ENCODE measurements at places on chromosomes 2 and 18.

DNA sequence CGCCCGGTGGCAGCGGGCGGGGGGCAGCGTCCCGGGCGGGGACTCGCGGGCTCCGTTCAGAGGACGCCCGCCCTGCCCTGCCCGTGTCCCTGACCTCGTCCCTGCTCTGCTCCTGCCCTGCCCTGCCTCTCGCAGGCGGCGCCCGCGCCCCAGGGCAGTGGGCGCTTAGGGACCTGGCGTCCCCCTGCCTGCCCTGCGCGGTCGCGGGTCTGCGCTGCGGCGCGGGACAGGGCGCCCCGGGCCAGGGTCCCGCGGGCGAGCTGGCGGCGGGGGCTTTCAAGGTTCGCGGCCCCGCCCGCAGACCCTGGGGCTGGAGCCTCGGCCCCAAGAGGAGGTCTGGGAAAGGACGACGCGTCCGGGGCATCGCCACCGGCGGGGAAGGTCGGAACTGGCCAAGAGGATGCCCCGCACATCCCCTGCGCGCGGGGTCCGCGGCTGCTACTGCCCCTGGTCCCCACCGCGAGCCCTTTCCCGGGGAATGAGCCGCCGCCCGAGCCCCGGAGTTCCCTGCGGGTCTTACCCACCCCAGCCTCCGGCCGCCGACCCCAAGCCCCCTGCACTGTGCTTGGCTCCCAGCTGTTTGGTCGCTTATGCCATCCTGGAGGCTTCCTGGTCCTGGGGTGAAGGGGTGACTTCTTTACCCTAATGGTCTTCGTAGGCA, 679 bp downstream of the RNF144A start:
- no peak for DNase-seq
- peak overlapping the region; percentile 50 for H3K4me3 ChIP-seq
- no peaks in the 10 kb centered on the region for H3K36me3 ChIP-seq
- H3K27ac ChIP-seq = no peak overlapping the region

DNA sequence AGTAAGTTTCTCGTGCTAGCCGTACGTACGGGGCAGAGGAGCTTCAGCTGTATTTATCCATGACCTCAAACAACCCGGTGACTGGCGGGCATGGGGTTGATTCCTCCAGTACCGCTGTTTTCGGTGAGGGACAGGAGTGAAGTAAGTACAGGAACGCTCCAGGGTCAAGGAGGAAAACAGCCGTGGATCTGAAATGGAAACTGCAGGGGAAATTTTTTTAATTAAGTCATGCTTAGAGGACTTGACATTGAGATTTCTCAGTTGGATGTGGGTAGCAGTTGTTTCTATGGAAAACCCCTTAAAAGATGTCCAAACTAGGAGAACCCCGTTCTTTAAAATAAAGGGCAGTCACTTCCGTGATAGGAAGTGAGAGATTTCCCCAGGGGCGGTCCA, 1.2 kb downstream of the RAB12 start:
- peak overlapping the region; percentile 79 for H3K27ac ChIP-seq
- no peak for DNase-seq
- peak overlapping the region; percentile 98 for H3K4me3 ChIP-seq
- peaks cover 56% of the 10 kb centered on the region for H3K4me1 ChIP-seq
- no peaks in the 10 kb centered on the region for H3K27me3 ChIP-seq

DNA sequence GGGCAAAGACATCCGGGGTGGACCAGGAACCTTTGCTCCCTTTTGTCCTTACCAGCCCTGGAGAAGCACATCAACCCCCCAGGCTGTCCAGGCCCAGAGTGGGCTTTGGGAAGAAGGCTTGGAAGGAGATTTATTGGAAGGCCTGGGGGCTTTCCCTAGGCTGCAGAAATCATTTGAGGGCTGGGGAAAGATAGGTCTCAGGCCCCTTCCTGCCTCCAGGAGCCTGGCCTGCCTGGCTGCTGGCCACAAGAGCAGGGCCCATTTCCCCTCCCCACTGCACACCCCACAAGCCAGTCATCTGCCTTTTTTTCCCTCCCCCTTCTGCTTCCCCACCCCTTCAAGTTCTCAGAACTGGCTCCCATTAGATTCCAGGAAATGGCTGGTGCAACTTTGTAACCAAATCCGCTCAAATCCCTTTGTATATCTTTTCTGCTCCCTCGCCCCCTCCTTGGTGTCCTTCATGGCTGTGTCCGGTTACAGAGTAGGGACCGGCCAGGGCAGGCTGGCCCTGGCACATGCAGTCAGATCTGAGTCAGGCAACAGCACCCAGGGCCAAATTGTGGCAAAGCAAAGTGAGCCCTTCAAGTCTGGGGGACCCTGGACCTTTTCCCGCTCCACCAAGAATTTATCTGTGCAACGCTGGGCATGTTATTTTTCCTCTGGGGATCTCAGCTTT, 20.8 kb upstream of the TNP1 start:
- H3K4me3 ChIP-seq = no peak overlapping the region
- H3K27ac ChIP-seq = no peak overlapping the region
- no peaks in the 10 kb centered on the region for H3K27me3 ChIP-seq
- H3K36me3 ChIP-seq = no peaks in the 10 kb centered on the region

- DNase-seq = no peak
- no peaks in the 10 kb centered on the region for H3K4me1 ChIP-seq
- H3K27me3 ChIP-seq = no peaks in the 10 kb centered on the region
- H3K27ac ChIP-seq = no peak overlapping the region
These were observed 72.6 kb downstream of the PLEKHM3 start for GRCh38 chr2:207952564-207953345.

DNA sequence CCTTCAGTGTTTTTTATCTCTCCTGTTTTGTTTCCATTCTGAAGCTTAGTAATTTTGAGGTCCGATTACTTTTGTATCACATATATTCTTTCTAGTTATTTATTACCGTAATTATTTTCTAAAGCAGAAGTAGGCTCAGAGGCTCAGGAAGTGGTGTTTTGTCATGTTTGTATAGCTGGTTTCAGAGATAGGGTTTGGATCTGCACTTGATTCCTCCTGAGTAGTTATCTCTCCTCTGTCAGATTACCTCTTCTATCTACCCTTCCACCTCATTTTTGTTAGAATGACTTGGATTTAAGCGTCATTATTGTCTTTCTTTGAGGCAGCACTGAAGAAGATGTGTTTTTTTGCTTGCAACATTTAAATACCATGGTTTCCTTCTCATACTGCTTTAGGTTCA, 95.4 kb downstream of the MTA3 start:
- no peaks in the 10 kb centered on the region for H3K27me3 ChIP-seq
- DNase-seq = no peak
- no peak overlapping the region for H3K4me3 ChIP-seq
- no peaks in the 10 kb centered on the region for H3K4me1 ChIP-seq
- peaks cover 8% of the 10 kb centered on the region for H3K36me3 ChIP-seq
- no peak overlapping the region for H3K27ac ChIP-seq

GRCh38 chr2:30625276-30625675, 178.2 kb downstream of the LCLAT1 start:
- H3K27ac ChIP-seq = no peak overlapping the region
- H3K36me3 ChIP-seq = no peaks in the 10 kb centered on the region
- H3K4me3 ChIP-seq = no peak overlapping the region
- H3K4me1 ChIP-seq = no peaks in the 10 kb centered on the region
- DNase-seq = no peak

- peak; percentile 51 for DNase-seq
- peaks cover 88% of the 10 kb centered on the region for H3K4me1 ChIP-seq
- peak overlapping the region; percentile 99 for H3K27ac ChIP-seq
These were observed 179.2 kb downstream of the ACKR3 start for GRCh38 chr2:236748801-236749200.

GRCh38 chr2:27379383-27379835, 1.1 kb downstream of the ZNF513 start:
- H3K4me3 ChIP-seq = peak overlapping the region; percentile 57
- H3K27me3 ChIP-seq = no peaks in the 10 kb centered on the region
- no peaks in the 10 kb centered on the region for H3K4me1 ChIP-seq
- H3K36me3 ChIP-seq = peaks cover 17% of the 10 kb centered on the region

GRCh38 chr2:217743407-217743806, 259.4 kb downstream of the TNS1 start:
- no peak overlapping the region for H3K27ac ChIP-seq
- H3K36me3 ChIP-seq = no peaks in the 10 kb centered on the region
- H3K27me3 ChIP-seq = no peaks in the 10 kb centered on the region
- no peak overlapping the region for H3K4me3 ChIP-seq
- H3K4me1 ChIP-seq = no peaks in the 10 kb centered on the region

DNA sequence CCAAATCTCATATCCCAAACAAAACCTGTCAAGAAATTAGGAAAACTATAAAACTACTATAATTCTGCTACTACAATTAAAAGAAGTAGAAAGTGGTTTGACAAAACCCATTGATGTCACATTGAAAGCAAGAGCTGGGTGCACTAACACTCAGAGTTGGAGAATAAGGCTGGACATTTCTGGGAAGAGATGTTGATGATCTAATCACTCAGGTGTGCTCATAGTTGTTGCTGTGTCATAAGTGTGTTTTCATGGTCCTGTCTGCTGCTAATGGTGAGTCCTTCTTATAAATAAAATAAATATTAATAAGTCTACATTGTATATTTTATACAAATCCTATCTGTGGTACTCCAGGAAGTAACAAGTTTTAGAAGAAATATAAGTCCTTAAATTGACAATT, 168.2 kb upstream of the LRP1B start:
- no peaks in the 10 kb centered on the region for H3K27me3 ChIP-seq
- H3K4me3 ChIP-seq = no peak overlapping the region
- H3K36me3 ChIP-seq = no peaks in the 10 kb centered on the region
- DNase-seq = no peak

DNA sequence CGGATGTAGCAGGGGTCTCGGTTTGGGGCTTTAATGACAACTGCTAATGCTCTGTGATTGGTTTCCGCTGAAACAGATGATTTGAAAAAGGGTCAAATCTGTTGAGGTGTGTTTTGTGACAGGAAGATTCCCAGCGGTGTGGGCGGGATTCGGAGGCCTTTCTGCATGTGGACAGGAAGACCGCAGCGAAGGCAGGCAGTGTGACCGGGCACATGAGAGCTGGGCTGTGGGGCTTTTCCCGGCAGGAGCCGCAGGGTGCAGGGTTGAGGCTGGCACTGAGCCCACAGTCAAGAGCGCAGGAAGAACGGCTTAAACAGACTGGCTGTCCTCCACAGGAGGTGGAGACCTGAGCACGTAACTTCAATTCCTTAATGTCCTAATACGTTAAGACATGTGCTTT, 180.0 kb upstream of the TPO start:
- H3K27ac ChIP-seq = no peak overlapping the region
- H3K36me3 ChIP-seq = no peaks in the 10 kb centered on the region
- H3K27me3 ChIP-seq = peaks cover 94% of the 10 kb centered on the region
- no peaks in the 10 kb centered on the region for H3K4me1 ChIP-seq
- no peak overlapping the region for H3K4me3 ChIP-seq

GRCh38 chr2:39390216-39390615, 46.9 kb downstream of the MAP4K3 start:
- no peak overlapping the region for H3K4me3 ChIP-seq
- H3K27ac ChIP-seq = no peak overlapping the region
- no peaks in the 10 kb centered on the region for H3K36me3 ChIP-seq
- H3K27me3 ChIP-seq = no peaks in the 10 kb centered on the region
- H3K4me1 ChIP-seq = no peaks in the 10 kb centered on the region

DNA sequence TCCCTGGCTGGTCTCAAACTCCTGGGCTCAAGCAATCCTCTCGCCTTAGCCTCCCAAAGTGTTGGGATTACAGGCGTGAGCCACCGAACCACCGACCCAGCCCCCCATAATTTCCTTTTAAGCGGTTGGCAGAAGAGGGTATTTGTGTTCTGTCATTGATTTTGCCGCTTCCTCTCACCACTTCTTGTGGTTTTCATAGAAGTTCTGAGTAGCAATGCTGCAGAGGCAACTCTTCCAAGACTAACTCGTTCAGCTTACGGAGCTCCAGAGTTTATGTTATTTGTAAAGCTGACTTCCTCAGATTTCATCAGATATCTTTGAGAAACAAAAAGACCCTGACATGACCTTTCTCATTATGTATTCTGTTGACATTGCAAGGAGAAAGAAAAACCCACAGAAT, 261.4 kb upstream of the KCNJ3 start:
- H3K27me3 ChIP-seq = no peaks in the 10 kb centered on the region
- no peak for DNase-seq
- no peak overlapping the region for H3K4me3 ChIP-seq
- no peak overlapping the region for H3K27ac ChIP-seq

- H3K27me3 ChIP-seq = no peaks in the 10 kb centered on the region
- no peak for DNase-seq
- no peaks in the 10 kb centered on the region for H3K36me3 ChIP-seq
- H3K27ac ChIP-seq = no peak overlapping the region
- H3K4me3 ChIP-seq = no peak overlapping the region
These were observed 9.8 kb downstream of the CAVIN2 start for GRCh38 chr2:191836853-191837769.

DNA sequence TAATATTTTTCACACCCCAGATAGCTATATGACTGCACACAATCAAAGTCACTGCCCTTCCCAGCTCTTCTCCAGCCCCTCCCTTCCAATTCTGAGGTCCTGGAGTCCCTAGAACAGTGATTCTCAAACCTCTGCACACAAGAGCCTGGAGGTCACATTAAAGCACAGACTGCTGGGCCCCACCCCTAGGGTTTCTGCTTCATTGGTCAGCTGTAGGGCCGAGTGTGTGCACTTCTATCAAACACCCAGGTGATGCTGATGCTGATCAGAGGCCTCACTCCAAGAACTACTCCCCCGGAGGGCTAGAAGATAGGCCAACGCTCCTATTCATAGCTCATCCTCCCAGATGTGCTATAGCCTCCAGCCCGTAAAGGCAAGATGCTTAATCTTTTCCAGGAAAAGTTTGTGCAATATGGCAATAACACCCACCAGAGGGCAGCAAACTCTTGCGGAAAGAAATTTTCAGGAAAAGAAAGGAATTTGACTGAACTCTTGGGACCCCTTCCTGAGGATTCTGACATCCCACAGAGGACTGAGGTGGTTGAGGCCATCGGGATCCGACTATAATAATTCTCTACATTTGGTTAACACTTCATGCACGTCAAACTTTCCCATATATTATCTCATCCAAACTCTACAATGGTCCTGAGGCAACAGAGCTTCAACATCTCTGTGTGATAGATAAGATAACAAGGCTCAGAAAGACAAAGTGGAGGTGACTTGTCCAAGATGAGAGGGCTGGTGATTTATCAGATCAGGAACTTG, 194.2 kb upstream of the PKDCC start:
- H3K36me3 ChIP-seq = no peaks in the 10 kb centered on the region
- no peaks in the 10 kb centered on the region for H3K27me3 ChIP-seq
- no peak overlapping the region for H3K27ac ChIP-seq
- DNase-seq = peak; percentile 47
- peaks cover 4% of the 10 kb centered on the region for H3K4me1 ChIP-seq

GRCh38 chr2:28926847-28927246, 32.4 kb downstream of the WDR43 start:
- H3K27ac ChIP-seq = no peak overlapping the region
- H3K4me1 ChIP-seq = no peaks in the 10 kb centered on the region
- DNase-seq = no peak
- no peak overlapping the region for H3K4me3 ChIP-seq
- H3K36me3 ChIP-seq = peaks cover 74% of the 10 kb centered on the region

DNA sequence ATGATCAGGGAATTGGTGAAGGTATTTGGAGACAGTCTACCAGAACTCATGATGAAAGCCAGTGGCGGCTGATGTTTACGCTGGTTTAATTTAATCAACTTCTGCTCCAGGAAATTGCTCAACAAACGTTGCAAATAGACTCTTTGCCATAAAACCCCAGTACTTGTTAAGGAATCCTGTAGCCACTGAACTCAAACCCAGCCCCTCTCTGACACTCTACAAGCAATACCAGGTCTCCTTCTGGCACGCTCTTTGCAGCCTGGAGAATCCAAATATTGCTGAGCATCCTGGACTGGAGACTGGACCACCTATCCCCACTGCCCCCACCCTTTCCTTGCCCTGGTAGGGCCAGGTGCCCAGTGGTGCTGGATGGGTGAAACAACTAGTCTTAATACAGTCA, 308.2 kb downstream of the FBXO15 start:
- no peaks in the 10 kb centered on the region for H3K36me3 ChIP-seq
- peaks cover 18% of the 10 kb centered on the region for H3K4me1 ChIP-seq
- H3K27me3 ChIP-seq = no peaks in the 10 kb centered on the region
- H3K4me3 ChIP-seq = no peak overlapping the region

GRCh38 chr2:126513033-126513432, 142.9 kb upstream of the GYPC start:
- H3K4me3 ChIP-seq = no peak overlapping the region
- no peaks in the 10 kb centered on the region for H3K4me1 ChIP-seq
- no peaks in the 10 kb centered on the region for H3K36me3 ChIP-seq
- no peak for DNase-seq
